OCI-M1 (cell line): ENCODE measurements at places on chromosomes 1 and 21.

DNA sequence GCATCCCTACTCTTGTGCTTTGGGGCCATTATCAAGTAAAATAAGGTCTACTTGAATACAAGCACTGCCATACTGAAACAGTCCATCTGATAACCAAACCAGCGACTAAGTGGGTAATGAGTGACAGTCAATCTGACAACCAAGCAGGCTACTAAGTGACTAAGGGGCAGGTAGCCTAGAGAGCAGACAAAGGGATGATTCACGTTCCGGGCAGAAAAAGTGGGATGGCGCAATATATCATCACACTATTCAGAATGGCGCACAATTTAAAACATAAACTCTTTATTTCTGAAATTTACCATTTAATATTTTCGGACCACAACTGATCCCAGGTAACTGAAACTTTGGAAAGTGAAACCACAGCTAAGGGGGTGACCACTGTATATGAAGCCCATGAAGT, 17.7 kb downstream of the NGF start:
- DNase-seq: no peak

GRCh38 chr1:50369830-50370229, 53.4 kb downstream of the DMRTA2 start:
- no peak for DNase-seq

GRCh38 chr1:161244888-161245287, 6.9 kb upstream of the NR1I3 start:
- DNase-seq: no peak

DNA sequence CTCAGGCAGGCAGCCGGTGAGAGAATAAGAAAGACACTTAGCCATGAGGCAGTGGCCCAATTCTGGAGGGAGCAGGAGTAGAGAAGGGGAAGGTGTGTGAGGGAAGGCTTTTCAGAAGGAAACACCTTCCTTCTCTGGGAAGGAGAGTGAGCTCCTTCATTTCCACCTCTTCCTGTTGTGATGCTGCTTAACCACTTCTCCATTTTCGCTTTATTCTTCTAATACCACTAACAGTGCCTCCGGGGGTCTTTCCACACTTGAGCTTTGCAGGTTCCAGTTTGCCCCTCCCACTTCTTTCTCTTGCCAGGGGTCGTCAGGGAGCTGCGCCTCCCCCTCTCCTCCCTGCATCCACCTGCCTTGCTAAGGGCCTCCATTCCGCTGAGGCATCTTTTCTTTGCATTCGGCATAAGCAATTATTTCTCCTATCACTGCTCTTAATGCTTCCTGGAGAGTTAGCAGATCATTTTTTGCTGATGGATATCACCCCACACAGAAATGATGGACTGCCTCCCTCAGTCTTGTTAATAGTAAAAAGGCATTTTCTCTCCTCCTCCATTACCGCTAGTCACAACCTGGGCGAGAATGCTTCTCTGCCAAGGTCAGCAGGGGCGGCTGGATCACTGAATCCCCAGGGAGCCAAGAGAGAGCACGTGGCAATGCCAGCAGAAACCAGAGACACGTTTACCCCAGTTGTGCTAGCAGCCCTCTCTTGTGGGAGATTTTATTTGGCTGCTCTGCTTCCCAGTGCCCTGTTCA, 74.8 kb downstream of the ELAVL4 start:
- DNase-seq: no peak

DNA sequence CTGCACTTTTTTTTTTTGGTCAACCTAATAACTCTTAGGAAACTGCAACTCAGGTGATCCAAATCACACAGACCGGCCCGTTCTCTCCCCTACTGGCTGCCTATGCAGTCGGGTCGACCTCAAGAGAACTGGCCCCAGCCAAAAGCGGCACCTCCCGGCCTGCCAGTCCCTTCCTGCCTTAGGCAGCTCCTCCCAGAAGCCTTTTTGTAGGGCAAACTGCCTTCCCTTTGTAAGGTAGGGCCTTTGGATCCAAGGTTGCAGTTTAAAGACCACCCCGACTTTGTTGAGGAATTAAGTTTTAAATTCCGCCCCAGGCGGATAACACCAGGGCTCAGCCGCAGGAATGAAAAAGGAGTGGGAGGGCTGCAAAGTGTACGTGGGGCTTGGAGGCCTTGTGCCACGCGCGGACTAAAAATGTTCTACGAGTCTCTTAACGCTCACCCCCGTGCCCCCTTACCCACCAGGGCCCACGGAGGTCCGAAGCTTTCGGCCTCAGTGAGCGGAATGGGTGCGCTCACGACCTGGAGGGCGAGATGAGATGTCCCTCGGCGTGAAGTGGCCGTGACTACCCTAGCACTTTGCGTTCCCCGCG, 642 bp upstream of the ST3GAL3 start:
- DNase-seq: peak; percentile 63

- DNase-seq: no peak
Observed at GRCh38 chr1:244460197-244460596, 876 bp upstream of the CATSPERE start.
